NCI-H1436 (cell line): ENCODE measurements at places on chromosomes 16 and 17.
A peak's percentile ranks its signal among the peaks of the same experiment; 100 is the strongest.

DNA sequence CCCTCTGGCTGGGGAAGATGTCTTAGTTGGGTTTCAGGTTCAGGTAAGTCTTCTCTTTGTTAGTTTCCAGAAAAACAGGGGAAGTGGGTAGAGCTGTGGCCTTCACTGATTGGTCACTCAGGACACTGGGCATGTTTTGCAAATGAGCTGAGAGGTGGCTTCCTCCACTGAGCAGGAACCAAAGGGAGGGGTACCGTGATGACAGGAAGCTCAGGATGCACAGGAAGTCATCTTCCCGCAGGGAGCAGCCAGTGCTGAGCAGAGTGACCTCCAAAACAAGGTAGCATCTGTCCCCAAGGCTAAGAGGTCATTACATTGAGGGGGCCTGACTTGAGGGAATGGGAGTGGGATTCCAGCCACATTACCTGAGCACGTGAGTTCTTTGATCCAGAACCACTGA, 5.6 kb downstream of the NT5C start:
- no peak for DNase-seq

DNA sequence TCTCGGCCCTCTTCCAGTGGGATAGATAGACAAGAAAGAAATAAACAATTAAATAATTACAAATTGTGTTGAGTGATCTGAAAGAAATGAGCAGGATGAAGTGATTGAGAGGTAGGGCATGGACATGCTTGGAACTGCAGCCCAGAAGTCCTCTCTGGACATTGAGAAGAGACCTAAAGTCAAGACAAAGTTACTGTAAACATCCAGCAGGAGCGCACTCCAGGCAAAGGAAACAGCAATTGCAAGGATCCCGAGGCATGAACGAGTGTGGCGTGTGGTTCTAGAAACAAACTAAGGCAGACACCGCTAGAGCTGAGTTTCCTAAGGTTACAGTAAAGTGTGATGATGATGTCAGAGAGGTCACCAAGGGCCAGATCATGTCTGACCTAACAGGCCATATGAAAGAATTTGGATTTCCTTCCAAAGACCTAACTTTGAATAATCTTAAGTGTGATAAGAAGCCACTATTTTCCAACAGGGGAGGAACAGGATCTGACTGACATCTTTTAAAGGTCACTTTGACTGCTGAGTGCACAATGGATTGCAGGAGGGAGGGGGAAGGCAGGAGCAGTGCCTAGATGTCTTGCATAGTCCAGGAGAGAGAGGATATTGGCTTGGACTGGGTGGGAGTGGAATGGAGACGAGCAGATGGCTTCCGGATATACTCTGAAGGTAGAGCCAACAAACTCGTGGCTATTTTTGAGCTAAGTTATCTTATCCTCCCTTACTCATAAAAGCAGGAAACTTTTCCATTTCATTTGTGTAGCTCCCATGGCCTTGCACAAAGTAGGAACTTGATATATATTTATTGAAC, 19.0 kb downstream of the ABCC12 start:
- DNase-seq = no peak

DNA sequence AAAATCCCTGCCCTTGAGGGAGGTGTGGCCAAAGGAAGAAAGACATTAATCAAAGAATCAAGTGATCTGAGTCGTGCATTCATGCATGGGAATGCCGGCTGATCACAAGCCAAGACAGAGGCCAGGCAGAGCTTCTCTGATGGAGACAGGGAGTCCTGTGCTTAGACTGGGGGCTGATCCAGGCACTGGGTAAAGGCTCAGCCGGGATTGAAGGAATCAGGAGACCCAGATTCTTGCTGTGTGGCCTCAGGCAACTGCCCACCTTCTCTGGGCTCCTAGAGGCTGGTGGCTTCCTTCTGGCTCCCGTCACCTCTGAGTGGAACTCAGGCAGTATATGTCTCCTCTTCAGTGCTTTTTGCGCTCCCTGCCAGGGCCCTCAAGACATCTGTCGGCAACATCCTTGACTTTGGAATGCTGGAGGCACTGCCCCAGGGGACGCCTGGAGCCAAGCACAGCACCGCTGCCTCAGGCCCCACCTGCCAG, 17.7 kb downstream of the RAI1 start:
- no peak for DNase-seq

- DNase-seq = no peak
These were observed 128.0 kb upstream of the C17orf78 start for GRCh38 chr17:37247825-37248224.

GRCh38 chr17:27414271-27414670, 42.0 kb upstream of the KSR1 start:
- DNase-seq = no peak

DNA sequence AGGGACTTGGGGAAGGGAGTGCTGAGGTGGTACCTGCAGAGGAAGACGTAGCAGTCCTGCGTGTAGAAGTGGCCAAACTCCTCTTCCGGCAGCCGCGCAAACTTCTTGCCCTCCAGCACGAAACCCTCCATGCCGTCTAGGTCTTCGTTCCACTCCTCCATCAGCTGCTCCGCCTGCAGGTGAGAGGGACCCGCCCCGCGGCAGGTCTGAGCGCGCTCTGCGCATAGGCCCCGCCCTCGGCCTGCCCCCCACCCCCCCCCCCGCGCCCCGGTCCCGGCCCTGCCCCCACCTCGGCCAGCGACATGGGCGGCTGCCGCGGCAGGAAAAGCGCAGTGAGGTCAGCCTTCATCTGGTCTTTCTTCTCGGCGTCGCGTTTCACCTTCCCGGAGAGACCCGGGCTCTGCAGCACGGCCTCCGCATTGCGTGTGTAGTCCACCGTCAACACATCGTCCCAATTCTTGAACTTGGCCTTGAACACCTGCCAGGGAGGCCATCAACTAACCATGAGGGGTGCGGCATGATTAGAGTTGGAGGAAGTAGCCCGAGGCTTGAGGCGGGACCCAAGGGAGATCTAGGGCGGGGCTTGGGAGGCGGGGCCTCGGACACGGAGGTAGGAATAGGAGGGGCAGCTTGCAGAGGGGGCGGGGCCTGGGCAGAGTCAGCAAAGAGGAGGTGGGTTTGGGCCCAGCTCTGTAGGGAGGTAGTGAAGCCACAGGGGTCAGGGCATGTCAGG, 11.5 kb downstream of the FLII start:
- DNase-seq = peak; percentile 94

GRCh38 chr16:30491744-30492308, 19.3 kb downstream of the ITGAL start:
- DNase-seq = no peak

- no peak for DNase-seq
These were observed 4.6 kb upstream of the GHDC start for GRCh38 chr17:42198897-42199296.

DNA sequence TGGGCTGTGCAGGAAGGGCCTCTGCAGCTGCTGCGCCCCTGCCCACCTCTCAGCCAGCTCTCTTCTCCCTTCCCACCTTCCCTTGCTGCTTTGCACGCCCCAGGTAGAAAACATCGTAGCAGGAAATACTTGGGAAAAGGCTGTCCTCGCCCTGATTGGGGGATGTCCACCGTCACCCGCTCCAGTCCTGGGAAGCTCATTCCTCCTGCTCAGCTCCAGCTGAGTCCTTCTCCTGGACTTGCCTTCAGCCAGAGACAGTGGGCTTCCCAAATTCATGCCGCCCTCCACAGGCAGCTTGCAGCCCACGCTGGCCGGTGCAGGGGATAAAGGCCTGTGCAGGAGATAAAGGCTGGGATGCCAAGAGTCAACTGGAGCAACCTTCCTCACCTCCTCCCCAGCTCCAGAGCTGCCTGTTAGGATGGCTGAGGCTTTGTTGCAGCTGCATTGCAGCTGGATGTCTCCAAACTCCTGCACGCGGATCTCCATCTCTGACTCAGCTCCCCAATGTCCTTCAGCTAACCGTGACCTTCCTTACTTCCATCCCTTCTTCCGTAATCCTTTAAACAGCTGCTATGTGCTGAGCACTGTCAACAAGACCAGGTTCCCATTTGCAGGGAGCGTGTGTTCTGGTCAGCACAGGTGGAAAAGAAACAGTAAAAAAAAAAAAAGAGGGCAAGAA, 402.0 kb upstream of the TNRC6C start:
- no peak for DNase-seq

DNA sequence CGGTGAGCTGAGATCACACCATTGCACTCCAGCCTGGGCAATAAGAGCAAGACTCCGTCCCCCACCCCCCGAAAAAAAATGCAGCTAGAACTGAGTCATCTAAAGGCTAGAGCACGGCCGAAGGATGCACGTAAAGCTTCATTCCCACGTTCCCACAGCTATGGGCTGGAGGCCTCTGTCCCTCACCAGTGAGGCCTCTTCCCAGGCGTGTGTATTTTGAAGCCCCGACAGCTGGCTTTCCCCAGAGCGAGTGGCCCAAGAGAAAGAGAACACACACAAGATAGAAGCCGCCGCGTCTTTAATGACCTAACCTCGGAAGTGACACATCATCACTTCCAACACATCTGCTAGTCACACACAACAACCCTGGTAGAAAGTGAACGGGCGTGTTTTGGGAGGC, 6.6 kb upstream of the KCTD5 start:
- no peak for DNase-seq

DNA sequence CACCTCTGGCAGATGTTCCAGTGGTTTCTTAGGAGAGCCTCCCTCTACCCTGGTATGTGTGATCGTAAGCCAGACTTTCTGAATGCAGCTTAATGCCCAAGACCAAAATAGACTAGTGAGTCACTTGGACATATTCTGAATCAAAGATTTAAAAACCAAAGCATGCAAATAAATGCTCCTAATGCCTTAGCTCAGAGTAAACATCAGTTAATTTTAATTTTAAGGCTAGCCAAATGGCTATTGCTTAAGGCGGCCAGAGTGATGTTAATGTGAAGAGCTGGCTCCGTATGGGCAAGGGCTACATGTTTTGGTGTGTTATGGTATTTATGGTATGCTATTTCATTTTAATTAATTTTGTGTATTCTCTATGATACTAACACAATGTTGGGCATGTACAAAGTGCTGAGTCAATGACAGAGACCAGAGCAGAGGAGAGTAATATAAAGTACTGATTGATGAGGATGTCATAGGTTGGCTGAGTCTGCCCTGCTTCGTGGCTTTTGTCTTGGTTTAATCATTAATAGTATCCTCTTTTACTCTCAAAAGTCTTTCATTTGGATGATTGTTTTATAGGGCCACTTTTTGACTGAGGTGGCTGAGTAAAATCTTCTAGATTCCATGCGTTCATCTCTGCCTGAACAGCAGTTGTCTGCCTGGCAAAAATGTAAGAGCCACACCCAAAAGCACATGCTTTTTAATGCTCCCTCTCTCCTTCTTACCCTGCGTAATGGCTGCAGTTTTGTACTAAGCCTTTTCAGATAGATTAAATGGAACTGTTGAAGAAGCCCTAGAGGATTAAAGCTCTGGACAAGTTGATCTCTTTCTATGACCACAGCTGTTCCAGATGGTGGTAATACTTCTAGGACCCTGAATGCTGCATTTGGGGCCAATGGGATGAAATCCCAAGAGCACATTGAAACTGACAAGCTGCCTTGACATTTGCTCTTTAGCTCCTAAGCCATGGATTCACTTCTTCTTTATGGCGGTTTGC, 59.6 kb downstream of the MAP2K6 start:
- DNase-seq = no peak

DNA sequence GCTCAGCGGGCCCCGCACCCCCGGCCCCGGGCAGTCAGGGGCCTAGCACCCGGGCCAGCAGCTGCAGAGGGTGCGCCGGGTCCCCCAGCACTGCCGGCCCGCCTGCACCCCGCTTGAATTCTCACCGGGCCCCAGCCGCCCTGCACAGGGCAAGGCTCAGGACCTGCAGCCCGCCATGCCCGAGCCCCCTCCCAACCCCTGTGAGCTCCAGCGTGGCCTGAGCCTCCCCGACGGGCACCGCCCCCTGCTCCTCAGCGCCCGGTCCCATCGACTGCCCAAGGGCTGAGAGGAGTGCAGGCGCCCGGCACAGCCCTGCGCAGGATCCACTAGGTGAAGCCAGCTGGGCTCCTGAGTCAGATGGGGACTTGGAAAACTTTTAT, 1.7 kb upstream of the BRCA1 start:
- DNase-seq = no peak

GRCh38 chr16:86222547-86222946, 287.8 kb upstream of the FOXF1 start:
- no peak for DNase-seq

DNA sequence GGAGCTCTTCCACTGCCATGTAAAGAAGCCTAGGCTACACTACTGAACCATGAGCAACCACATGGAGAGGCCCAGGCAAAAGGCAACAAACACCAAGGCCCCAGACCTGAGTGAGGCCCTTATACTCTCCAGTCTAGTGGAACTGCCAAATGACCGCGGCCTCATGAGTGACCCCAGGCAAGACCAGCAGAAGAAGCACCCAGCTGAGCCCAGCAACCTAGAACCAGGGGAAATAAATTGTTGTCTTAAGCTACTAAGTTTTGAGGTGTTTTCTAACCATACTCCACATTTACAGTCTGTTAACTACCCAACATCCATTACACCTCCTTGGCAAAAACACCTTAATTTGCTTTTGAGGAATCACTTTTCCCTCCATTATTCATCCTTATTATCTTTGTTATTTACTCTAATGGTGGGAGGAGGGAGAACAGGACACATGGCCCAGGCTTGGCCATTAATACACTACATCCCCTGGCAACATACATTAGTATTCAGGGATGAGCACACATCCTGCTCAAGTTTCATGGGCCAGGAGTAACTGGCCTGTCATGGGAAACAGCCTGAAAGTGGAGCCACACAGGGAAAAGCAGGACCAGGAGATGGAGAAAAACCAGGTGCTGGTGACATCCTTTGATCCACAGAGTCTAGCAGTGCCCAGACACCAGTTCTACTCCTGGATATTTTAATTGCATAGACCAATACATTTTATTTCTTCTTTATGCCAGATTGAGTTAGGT, 26.2 kb downstream of the SLC39A11 start:
- DNase-seq = no peak

- no peak for DNase-seq
These were observed 565 bp upstream of the XAF1 start for GRCh38 chr17:6755281-6755680.
